Heart left ventricle (tissue), 16 donors: ENCODE measurements at places on chromosomes 16 and 17. TPM values are rescaled to one million over a fixed set of nuclear protein-coding genes. Genes with fewer than 3 reads are reported as not detected.

The C17orf107 gene
- total RNA-seq = 1.3 TPM

The PKMYT1 gene
- 1.2 TPM for total RNA-seq

The SLC38A7 gene
- 27.1 TPM for total RNA-seq

The BAIAP3 gene
- total RNA-seq = 4.0 TPM
